Stromal cell of bone marrow (primary cell): ENCODE measurements at places on chromosomes 5 and 9.

DNA sequence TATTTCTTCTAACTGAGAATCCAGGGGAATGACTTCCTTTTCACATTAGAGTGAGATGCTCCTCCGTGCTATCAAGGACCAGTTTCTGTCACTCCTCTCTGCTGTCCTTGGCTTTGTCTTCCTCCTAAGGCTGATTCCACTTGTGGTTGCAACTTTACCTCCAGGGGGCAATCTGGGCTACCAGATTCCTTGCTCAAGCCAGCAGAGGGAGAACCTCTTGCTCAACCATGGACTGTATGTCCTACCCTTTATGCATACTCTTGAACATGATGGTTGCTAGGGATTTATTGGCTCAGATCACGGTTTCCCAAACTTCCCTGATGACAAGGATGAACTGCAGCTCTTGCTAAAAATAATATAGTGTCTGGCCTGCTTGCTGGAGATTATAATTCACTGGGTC, 24.0 kb downstream of the NNT start:
- peak; percentile 57 for DNase-seq

DNA sequence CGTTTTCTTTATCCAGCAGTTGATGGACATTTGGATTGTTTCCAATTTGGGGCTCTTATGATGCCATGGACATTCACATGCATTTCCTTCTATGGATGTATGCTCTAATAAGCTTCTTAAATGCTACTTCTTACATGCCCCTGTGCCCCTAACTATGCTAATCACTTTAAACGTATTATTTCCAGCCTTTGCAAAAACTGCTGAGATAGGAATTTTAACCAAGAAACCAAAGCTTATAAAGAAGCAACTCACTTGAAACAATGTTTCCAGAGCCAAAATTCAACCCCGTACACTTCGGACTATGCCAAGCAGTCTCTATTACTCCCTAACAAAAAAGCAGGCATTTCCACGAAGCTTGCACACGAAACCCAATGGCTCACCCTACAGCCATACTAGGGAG, 545.6 kb upstream of the WWC1 start:
- no peak for DNase-seq

DNA sequence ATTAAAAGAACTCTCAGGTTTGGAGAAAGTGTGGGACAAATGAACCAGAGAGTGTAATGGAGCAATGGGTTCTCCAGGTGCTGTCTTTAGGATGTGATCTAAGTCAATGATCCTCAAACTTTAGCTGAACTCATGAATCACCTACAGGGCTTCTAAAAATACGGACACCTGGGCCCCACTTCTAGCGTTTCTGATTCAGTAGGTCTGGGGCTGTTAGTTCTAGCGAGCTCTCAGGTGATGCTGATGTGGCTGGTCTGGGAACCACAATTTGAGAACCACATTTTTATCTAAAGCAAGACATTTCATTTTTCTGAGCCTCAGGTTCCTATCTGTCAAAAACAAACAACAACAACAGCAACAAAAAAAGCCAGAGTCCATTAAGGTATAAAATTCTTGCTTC, 35.1 kb upstream of the PCA3 start:
- no peak for DNase-seq

- no peak for DNase-seq
These were observed 1.1 kb downstream of the ARL10 start for GRCh38 chr5:176366232-176366894.

DNA sequence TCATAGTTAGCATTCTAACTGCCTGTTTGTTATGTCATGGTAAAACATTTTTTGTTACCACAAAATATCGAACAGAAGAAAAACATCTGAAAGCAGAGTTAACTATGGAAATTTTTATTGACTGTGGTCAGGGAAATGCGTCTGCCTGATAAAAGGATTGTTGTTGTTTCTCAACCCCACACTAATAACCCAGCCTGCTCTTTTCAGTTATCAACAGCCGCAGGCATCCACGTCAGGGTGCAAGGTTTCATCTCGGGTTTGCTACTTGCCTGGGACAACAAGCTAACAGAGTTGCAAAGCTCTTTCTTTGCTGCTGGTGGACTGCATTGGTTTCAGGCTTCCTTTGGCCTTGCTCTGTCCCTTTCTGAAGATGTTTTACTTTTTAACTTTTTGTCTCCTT, 969.2 kb downstream of the CDH18 start:
- DNase-seq: no peak

DNA sequence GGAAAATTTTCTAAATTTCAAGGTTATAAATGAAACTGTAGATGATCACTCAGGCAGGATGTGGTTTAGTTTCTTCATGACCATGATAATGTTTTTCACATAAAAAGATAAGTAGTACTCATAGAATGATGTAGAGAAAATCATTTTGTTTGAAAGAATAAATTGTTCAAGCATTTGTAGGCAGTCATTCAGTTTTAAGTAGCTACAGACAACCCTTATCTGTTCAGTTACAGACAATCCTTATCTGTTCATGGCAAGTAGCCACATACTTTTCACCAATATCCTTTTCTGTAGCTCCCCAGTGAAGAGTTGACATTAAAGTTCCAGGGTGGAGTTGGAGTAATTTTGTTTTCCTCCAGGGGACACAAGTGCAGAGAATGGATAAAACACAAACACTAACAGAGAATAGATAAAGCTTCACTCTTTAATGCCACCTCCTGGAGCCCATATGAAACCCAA, 278.1 kb upstream of the TNC start:
- no peak for DNase-seq

DNA sequence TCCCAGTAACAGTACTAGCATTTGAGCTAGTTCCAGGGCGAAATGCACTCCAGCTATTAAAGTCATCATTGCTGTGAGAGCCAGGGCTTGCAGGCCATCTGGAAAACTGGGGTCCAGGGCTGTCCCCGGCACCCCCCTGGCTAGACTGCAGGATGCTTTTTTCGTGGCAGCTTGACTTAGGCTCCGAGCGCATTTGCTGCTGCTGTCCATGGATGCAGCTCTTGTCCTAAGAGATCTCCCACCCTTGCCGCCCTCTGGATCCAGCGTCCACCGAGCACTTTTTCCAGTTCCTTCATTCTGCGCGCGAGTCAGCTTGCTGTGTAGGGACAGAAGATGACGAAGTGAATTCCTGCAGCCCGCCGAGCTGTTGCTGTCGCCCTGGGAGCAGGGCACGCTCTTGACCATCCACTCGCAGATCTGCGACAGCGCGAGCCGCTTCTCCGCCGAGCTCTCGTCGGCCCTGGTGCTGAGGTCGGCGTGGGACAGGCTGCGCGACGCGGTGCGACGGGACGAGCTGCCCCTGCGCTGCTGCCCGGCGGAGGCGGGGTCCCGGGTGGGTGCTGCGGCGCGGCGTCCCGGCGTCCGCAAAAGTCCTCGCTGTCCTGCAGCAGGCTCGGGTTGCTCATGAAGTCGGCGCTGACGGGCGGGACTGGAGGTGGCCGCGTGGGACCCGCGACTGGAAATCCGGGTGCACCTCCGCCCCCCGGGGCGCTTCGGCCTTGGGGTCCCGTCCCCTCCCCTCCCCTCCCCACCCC, 30.7 kb downstream of the OR2V1 start:
- DNase-seq: no peak

GRCh38 chr9:132677976-132678375, 7.7 kb downstream of the GTF3C4 start:
- DNase-seq: no peak

DNA sequence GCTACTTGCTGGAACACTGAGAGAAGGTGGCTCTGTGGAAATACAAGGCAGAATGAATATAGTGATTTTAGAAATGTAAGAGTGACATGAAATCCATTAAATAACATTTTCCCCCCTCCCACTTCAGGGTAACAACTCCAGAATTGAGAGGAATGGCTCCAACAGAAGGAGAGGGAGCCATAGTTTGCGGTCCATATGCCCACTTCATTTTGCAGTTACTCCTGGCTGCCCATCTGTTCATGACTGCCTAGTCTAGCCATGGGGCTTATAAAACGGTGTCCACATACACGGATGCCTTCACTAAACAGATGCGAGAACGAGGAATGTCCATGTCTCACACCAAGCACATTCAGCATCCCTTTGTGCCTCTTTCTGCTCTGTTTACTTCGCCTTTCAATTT, 186.7 kb downstream of the TMEM38B start:
- no peak for DNase-seq

- no peak for DNase-seq
These were observed 210.1 kb upstream of the TBCA start for GRCh38 chr5:77986261-77986660.

- no peak for DNase-seq
These were observed 240.3 kb downstream of the FANCC start for GRCh38 chr9:95077053-95077765.

DNA sequence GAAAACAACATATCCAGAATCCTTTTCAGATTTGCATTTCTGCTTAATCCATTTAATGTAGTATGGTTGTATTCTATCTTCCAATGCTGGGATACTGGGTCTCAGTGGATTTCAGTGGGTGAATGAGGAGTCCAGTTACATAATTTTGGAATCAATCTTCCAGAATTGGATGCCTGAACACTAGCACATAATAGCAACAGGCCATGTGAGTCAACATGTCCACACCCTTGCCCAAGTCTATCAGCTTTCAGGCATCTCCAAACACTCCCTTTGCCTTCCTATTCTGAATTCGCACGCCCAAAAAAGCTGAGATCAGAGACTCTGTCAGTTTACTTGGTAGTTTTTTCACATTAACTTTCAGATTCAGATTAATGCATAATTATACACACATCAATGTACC, 202.6 kb downstream of the TSSK1B start:
- DNase-seq: peak; percentile 62

DNA sequence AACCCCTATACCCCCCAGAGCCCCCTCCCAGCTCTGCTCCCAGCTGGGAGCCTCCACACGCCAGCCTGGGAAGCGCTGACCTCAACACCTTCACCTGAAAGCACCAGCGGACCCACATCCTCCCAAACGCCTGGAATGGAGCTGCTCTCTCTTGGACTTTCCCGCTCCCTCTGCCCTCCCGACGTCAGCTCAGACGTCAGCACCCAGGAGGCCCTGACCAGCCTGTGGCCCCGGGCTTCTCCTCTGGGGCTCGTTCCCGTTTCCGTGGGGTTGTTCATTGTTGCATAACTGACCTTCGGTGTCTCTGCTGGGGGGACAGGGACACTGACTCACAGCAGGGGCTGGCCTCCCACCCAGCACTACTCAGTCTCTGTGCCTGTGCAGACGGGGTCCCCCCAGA, 35.0 kb upstream of the SLC6A3 start:
- no peak for DNase-seq

- DNase-seq: no peak
These were observed 133.3 kb upstream of the ELL2 start for GRCh38 chr5:96094904-96095303.

DNA sequence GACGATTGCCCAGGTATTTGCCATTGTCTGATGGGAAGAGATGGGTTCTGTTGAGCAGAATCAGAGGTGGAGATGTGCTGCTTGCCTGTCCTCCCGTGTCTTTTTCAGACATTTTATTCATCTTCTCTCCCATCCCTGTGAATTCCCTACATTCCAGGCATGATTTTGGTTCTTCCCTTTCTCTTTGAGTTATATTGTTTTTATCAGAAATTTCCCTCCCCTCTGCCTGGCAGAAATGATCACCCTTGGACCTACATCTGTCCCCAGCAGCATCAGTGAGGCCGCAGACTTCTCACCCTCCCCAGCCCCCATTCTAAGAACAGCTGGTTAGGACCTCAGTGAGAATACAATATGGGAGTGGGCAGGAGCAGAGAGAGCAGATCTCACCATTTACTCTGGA, 640.2 kb downstream of the CCDC171 start:
- no peak for DNase-seq

GRCh38 chr5:9054821-9055589, 490.9 kb downstream of the SEMA5A start:
- no peak for DNase-seq

GRCh38 chr9:129141066-129142041, 30.1 kb downstream of the PTPA start:
- peak; percentile 91 for DNase-seq

DNA sequence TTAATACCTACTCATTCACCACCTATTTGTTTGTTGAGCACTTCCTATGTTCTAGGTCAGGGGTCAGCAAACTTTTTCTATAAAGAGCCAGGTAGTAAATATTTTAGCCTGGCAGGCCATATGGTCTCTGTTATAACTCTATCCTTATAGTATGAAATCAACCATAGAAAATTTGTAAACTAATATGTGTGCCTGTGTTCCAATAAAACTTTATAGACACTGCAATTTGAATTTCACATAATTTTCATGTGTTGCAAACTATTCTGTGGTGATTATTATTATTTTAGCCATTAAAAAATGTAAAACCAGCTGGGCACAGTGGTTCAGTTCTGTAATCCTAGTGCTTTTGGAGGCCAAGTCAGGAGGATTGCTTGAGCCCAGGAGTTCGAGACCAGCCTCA, 78.8 kb upstream of the GRHPR start:
- DNase-seq: no peak

- DNase-seq: peak; percentile 36
These were observed 103.9 kb downstream of the SPOCK1 start for GRCh38 chr5:137395011-137395755.

- DNase-seq: no peak
These were observed 40.4 kb upstream of the RASGRF2 start for GRCh38 chr5:80919678-80920196.

DNA sequence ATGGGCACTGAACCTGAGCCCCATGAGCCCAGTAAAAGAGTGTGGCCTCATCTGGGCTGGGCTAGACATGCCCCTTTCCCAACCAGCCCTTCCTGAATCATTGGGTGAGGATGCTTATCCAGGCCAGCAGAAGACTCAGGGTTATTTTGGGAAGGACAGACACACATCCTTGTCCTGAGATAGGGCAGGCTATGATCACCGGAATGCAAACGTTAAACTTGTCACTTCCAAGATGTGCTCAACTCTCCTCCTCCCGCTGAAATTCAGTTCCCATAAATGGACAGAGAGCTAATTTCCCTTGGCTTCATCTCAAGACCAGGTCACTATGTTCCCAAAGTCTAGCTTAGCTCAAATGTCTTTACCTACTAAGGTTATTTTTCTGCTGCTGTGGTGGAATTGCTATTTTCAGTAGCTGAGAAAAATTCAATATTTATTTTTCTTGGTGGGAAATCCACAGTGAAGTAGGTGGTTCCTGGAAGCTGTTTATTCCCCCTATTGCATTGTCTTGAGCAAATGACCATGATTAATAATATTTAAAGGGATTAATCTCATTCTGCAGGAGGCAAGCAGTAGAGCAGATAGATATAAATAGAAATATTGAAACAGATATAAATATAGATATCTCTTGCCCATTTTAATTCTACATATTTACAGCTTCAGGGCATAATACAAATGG, 70.0 kb downstream of the NXNL2 start:
- no peak for DNase-seq

GRCh38 chr5:6606884-6607558, 25.8 kb downstream of the NSUN2 start:
- DNase-seq: no peak

DNA sequence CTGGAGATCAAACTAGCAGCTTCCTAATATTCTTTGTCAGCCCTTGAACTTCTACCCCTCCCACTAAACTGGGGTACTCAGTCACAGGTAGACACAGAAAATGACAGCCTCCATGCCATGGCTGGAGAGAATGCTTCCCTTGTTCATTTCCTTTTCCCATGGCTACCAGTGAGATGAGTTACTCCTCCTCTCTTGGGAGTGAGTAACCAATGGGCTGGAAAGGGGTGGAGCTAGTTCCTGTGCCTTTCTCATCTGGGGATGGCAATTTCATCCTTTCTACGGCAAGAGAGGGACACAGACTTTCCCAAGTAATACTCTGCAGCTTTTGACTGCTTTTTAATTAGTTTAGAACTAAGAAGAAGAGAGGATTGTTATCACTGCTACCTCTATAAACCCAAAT, 1045.6 kb upstream of the WWC1 start:
- no peak for DNase-seq
